ENCODE measurements at places on chromosomes 5 and 9. TPM values are rescaled to one million over a fixed set of nuclear protein-coding genes. Genes with fewer than 3 reads are reported as not detected.
A peak's percentile ranks its signal among the peaks of the same experiment; 100 is the strongest.

- no peaks in the 10 kb centered on the region for H3K4me1 ChIP-seq
- H3K27ac ChIP-seq, result no peak overlapping the region
- H3K27me3 ChIP-seq, result no peaks in the 10 kb centered on the region
- no peaks in the 10 kb centered on the region for H3K36me3 ChIP-seq
Observed at GRCh38 chr5:15431923-15432322, 68.1 kb upstream of the FBXL7 start.

- peaks cover 25% of the 10 kb centered on the region for H3K36me3 ChIP-seq
- peak overlapping the region; percentile 97 for H3K4me3 ChIP-seq
- peaks cover 13% of the 10 kb centered on the region for H3K4me1 ChIP-seq
- DNase-seq, result peak; percentile 77
- no peaks in the 10 kb centered on the region for H3K27me3 ChIP-seq
Observed at GRCh38 chr9:83707518-83707767, 315 bp downstream of the UBQLN1 start.

PDGFRB gene
- 113 TPM for total RNA-seq

CORO2A gene
- 0.16 TPM for total RNA-seq

- no peak overlapping the region for H3K4me3 ChIP-seq
- no peaks in the 10 kb centered on the region for H3K27me3 ChIP-seq
- no peaks in the 10 kb centered on the region for H3K4me1 ChIP-seq
- H3K27ac ChIP-seq, result no peak overlapping the region
- no peaks in the 10 kb centered on the region for H3K36me3 ChIP-seq
- no peak for DNase-seq
Observed at GRCh38 chr5:180100621-180101450, 29.3 kb upstream of the RNF130 start.

GRCh38 chr9:105531530-105531929, 26.4 kb upstream of the FKTN start:
- no peaks in the 10 kb centered on the region for H3K27me3 ChIP-seq
- no peak for DNase-seq
- H3K36me3 ChIP-seq, result peaks cover 4% of the 10 kb centered on the region
- H3K4me3 ChIP-seq, result no peak overlapping the region
- H3K4me1 ChIP-seq, result no peaks in the 10 kb centered on the region

PCDHB10 gene
- 3.3 TPM for total RNA-seq

DNA sequence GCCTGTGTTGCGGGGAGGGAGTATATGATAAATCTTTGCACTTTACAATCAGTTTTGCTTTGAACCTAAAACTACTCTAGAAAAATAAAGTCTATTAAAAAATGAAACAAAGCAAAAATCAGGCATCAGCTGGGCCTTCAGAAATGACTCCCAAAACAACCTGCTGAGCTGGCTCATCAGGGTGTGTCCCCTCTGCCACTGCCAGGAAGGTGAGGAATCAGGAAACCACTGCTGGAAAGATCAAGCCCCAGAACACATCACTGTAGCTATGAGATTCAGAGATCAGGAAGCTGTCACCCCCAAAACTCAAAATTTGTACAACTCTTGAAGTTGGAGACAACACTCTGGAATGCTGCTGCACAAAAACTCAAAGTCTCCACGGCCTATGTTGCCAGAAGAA, 40.5 kb upstream of the TBCA start:
- no peak for DNase-seq
- H3K4me3 ChIP-seq, result no peak overlapping the region
- no peaks in the 10 kb centered on the region for H3K4me1 ChIP-seq
- H3K27ac ChIP-seq, result no peak overlapping the region
- H3K36me3 ChIP-seq, result no peaks in the 10 kb centered on the region

RMI1 gene
- 6.6 TPM for total RNA-seq

IFNK gene
- total RNA-seq, result not detected

DNA sequence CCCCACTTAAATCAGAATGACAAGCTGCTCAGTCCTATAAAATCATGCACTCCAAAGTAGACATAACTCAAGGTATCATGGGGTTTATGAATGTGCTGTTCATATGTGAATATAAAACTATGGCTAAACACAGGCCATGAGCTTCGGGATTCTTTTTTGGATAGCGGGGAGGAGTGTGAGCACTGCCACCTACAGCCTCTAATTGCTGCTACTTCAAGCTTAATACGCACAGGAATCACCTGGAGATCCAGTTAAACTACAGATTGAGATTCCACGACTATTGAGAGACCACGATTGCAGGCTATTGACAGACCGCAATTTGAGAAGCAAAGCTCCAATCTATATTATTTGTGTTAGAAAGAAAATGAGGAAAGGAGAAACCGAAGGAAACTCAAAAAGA, 231.6 kb downstream of the MCTP1 start:
- no peak overlapping the region for H3K27ac ChIP-seq
- H3K27me3 ChIP-seq, result no peaks in the 10 kb centered on the region
- H3K4me3 ChIP-seq, result no peak overlapping the region
- no peaks in the 10 kb centered on the region for H3K36me3 ChIP-seq
- no peaks in the 10 kb centered on the region for H3K4me1 ChIP-seq
- no peak for DNase-seq
